ENCODE measurements at places on chromosomes 16 and 17.

- no peak for DNase-seq
These were observed 21.8 kb downstream of the LYRM9 start for GRCh38 chr17:27871407-27871806.

DNA sequence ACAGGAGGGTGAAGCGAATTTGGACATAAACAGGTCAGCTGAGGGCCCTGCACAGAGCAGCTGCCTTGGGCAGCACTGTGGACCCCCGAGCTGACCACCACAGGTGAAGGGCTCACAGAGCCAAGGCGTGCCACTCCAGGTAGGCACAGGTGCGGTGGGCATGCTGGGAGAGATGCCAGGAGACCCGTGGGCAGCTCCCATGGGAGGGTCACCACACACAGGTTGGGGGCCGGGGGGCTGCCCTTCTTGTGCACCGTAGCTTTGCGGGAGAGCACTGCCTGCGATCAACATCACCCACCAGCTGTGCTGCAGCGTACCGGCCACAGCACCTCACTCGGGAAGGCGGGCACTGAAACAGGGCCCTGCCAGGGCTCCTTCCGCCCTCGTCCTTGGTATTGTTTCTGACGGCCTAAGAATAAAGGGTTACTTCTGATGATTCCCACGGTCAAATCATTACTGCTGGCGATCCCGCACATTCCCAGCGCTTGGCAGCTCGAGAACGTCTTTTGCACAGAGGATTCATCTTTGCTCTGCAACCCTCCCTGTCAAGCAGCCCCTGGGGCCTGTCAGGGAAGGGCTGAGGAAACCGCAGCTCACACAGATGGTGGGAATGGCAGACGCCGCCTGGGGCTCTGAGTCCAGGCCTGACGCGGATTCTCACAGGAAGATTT, 181.7 kb downstream of the BANP start:
- no peak for DNase-seq

DNA sequence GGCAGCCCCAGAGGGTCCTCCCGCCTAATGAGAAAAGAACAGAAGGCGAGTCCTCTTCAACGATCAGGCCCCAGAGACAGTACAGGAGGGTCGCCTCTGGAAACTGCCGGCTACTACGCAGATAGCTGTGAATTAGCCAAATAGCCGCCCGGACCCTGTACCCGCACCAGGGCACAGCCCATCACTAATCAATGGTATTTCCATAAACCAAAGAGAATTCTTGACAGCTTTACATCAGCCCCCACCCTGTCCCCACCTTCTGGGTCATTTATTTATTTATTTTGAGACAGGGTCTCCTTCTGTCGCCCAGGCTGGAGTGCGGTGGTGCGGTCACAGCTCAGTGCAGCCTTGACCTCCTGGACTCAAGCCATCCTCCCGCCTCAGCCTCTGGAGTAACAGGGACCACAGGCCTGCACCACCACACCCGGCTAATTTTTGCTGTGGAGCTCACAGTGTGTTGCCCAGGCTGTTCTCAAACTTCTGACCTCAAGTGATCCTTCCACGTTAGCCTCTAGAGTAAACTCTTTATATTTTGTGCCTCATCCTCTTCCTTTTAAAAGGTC, 805 bp upstream of the CLCN7 start:
- DNase-seq = no peak

- no peak for DNase-seq
These were observed 2.4 kb downstream of the ASGR1 start for GRCh38 chr17:7176841-7177190.

DNA sequence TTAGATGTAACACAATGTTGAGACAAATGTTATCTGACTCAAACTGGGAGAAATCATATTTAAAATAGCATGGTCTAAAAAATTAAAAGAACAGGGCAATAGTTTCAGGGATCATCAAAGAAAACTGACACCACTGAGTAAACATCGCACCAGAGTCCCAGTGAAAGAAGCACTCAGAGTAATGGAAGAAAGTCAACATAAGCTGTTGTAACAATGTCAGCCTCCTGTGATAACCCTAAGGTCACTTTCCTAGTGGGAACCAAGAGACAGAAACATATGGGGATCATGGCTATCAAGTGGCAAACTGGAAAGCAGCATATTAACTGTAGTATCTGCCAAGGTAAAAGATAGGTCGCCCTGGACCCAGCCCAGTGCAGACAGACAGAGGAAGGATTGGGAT, 160.8 kb downstream of the CA10 start:
- no peak for DNase-seq

DNA sequence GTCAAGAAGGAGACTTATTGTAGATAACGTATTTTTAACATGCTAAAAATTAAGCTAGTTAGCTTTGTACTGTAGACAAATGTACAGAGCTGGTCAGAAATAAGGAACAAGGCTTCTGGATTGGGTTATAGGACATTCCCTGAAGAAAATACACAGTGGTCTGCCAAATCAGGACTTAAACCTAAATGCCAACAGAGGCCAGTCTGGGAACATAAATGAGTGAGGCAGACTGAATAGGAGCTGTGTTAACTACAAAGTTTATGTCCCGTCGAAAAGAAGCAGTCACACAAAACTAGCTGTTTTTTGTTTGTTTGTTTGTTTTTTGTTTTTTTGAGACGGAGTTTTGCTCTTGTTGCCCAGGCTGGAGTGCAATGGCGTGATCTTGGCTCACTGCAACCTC, 120.4 kb upstream of the C17orf78 start:
- no peak for DNase-seq

GRCh38 chr17:19399750-19400450, 11.1 kb upstream of the RNF112 start:
- no peak for DNase-seq

- DNase-seq = no peak
These were observed 56.8 kb upstream of the SCNN1B start for GRCh38 chr16:23245268-23245667.

GRCh38 chr16:1982013-1982433, 754 bp upstream of the NOXO1 start:
- no peak for DNase-seq

DNA sequence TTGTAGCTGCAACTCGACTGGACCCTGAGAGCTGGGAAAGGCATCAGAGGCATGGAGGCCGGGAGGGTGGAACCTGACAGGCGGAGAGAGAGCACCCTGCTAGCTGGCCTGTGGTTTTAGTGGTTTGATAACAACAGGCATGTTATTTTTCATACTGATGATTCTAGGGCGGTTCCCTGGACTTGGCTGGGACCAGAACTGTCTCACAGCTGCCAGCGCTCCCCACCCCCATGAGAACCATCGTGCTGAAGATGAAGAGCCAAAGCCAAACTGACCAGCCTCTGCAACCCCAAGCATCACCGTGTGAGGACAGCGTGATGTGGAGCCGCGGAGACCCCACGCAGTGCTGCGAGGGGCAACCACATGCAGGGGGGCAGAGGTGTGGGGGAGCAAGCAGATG, 28.5 kb downstream of the MXRA7 start:
- no peak for DNase-seq

DNA sequence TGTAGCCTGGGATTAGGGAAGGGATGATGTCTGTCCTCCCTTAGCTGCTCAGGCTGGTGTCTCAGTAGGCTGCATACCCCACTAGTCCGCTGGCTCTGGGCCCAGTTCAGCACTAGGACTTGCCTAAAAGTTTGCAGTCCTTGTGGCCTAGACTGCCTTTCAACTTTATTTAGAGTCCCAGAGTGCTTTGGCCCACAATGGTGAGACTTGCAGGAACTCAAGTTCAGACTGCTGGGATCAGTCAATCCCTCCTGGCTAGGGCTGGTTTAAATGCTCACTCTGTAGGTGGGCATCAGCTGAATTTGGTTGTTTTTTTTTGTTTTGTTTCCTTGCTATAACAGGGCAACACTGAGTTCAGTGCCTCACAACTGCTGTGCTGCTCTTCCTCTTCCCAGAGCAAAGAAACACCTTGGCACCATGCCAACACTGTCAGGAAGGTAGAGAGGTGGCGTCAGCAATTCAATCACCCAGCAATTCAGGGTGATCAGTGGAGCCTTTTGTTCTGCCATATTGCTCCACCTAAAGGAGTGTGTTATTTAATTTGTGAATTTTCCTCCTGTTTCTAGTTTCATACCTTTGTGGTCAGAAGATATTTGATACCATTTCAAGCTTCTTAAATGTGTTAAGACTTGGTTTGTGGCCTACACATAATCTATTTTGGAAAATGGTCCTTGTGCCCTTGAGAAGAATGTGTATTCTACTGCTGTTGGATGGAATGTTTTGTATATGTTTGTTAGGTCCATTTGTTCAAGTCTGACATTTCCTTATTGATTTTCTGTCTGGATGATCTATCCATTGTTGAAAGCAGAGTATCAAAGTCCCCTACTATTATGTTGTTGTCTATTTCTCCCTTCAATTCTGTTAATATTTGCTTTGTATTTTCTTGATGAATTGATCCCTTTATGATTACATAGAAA, 284.0 kb upstream of the PMFBP1 start:
- no peak for DNase-seq

GRCh38 chr17:34318474-34318873, 761 bp upstream of the CCL8 start:
- no peak for DNase-seq

GRCh38 chr17:73210002-73210678, 17.3 kb downstream of the COG1 start:
- DNase-seq = peak; percentile 29

- no peak for DNase-seq
These were observed 6.3 kb upstream of the XPO6 start for GRCh38 chr16:28218109-28218508.

DNA sequence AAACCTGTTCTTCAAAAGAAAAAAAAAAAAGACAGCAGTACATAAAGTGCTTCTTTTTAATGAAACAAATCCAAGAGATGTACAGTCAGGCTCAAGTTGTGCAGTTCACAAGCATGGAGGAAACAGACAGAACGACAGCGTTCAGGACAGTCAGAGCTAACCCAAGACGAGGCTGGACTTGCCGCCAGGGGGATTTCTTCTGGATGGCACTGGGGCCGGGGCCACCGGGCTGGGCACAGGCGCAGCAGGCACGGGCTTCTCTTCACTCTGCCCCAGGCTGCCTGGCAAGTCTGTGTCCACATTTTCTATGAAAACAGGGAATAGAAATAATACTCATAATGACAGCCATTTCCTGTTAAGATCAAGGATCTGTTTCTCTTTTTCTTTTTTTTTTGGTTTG, 4.4 kb upstream of the NT5C start:
- no peak for DNase-seq

GRCh38 chr16:56848029-56848936, 16.7 kb upstream of the SLC12A3 start:
- DNase-seq = peak; percentile 53

- DNase-seq = peak; percentile 77
These were observed 20.6 kb downstream of the ADAM11 start for GRCh38 chr17:44779211-44780025.

DNA sequence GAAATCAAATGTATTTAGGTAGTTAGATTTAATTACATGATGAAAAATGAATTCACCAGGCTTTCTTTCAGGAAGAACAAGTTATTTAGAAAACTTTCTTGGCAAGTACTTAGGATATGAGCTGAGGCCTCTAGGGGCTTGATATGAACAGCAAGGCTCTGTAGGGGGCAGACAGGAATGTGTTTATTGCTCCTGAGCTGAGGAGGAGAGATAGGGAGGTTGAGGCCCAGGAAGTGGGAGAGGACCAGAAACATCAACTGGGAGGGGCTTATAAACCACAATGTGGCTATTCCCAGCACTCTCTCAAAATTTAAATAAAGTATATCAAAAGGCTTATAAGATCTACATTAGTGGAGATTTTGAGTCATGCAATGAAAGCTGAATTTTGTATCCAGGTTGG, 154.0 kb upstream of the MAF start:
- no peak for DNase-seq

GRCh38 chr16:82867485-82867884, 240.7 kb downstream of the CDH13 start:
- no peak for DNase-seq

Data from RWPE1 (cell line).